NCI-H1092 (cell line): ENCODE measurements at places on chromosomes 3 and 15.

GRCh38 chr15:89656116-89656815, 999 bp upstream of the KIF7 start:
- DNase-seq = no peak

- DNase-seq = no peak
These were observed 95.4 kb downstream of the PLOD2 start for GRCh38 chr3:146065573-146066006.

- DNase-seq = no peak
These were observed 1.2 kb upstream of the ABHD17C start for GRCh38 chr15:80693682-80694610.

DNA sequence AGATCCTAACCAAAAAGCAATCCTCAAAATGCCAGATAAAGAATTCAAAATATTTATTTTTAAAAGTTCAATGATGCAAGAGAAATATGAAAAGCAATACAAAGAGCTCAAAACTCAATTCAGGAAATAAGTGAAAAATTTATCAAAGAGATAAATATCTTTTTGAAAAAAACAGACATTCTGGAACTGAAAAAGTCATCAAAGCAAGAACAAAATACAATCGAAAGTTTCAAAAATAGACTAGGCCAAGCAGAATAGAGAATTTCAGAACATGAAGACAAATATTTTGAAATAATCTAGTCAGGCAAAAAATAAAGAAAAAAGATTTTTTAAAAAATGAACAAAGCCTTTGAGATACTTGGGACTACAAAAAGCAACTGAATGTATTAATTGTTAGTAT, 83.4 kb upstream of the STT3B start:
- no peak for DNase-seq

DNA sequence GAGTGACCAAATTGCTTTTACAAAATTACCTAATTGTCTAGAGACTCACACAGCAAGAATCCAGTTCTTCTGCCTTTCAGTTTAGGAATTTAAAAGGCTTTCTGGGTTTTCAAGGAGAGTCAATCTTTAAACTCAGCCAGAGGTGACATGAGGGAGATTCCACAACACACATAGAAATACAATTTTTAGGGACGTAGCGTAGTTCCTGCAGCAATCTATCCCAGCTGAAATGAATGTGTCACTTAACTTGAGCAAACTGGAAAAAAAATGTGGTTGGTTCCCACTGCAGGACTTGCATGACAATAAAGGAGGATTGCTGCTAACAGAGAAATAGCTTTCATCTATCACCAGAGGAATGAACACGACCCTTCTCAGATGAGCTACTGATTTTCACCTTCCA, 269.7 kb downstream of the OTOL1 start:
- no peak for DNase-seq

- DNase-seq = no peak
These were observed 4.0 kb downstream of the HIGD1A start for GRCh38 chr3:42800251-42800650.

- DNase-seq = no peak
These were observed 129.8 kb downstream of the SATB1 start for GRCh38 chr3:18295171-18295920.

GRCh38 chr3:176293276-176293675, 904.0 kb downstream of the TBL1XR1 start:
- DNase-seq = no peak

DNA sequence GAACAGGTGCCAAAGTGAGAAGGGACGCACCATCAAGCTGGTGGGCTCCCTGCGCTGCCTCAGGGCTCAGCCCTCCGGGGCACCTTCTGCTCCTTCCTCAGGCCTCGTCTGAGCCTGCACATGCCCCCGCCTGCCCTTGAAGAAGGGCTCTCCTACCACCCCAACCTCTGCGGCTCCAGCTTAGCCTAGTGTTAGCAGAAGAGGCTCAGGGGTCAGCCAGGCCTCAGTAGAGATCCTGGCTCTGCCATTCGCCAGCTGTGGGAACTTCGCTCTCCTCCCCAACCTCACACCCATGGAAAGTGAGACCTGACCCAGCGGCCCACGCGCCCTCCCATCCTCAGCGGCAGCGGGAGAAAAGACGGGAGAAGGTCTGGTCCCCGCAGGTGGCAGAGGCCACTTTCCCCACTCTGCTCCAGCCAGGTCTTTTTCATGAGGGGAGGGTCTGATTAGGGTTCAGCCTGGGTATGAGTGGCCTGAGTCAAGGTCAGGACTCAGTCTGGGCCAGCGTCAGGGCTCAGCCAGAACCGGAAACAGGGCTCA, 8.2 kb downstream of the GRIP2 start:
- DNase-seq = no peak

GRCh38 chr3:37855363-37855970, 6.2 kb upstream of the CTDSPL start:
- DNase-seq = peak; percentile 14

- peak; percentile 66 for DNase-seq
These were observed at the start of gene EHHADH for GRCh38 chr3:185253645-185254410. EHHADH (minus strand) TSS chr3:185254049; CDS start chr3:185254022, 27 bp downstream.
